ENCODE measurements at places on chromosomes 4 and X.

DNA sequence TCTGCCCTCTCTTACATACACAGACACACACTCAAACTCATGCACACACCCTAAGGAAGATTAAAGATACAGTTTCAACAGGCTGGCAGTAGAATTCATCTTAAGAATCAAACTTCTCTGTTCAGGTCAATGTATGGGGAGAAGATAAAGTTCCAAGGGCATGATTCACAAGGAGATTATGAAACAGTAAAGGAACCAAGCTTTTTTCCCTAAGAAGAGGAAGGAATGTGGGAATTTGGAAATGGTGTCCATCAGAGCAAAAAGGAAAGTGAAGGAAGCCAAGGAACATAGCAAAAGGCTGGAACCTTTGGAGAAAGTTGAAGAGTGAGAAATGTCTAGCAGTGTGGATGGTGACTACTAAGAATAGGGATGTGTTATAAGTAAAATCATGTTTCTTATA, 191.0 kb upstream of the NPY2R start:
- no peak for DNase-seq

GRCh38 chr4:108926061-108926460, 163.2 kb upstream of the ETNPPL start:
- no peak for DNase-seq

DNA sequence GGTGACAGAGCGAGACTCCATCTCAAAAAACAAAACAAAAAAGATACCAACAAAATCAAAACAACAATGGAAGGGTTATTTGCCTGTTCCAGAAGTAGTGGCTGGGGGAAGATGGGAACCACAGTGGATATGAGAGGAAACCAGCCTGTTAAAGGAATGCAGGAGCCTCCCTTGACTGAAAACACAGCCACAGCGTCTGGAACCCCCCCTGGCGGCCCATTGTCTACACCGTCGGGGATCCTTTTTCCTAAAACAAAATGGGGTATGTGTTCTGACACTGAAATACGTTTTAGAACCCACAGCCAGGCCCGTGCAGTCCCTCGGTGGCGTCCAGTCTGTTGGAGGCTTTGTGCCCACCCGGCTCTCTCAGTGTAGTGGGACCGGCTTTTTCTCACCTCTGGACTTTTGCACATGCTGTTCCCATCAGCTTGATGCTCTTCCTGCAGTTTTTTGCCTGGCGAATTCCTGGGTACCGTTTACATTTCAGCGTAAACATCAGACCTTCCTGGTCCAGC, 19.6 kb downstream of the PIGG start:
- no peak for DNase-seq

DNA sequence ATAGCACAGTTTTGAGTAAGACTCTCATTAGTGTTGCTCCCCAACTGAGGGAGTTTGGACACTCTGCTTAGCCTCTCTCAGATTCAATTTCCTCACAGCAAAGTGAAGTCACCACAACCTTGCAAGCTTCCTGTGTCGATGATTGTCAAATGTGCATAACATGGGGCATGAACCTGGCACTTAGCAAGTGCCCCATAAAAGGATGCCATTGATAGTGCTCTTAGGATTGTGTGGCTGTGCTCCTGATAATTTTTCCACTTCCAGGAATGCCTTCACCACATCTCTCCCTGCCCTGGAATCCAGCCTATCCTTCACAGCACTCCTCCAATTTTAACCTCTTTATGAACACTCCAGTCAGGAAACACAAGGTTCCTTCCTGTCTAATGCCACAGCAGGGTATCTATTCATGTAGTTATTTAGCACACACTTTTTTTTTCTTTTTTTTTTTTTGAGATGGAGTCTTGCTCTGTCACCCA, 309.4 kb downstream of the PPP3CA start:
- DNase-seq, result no peak

DNA sequence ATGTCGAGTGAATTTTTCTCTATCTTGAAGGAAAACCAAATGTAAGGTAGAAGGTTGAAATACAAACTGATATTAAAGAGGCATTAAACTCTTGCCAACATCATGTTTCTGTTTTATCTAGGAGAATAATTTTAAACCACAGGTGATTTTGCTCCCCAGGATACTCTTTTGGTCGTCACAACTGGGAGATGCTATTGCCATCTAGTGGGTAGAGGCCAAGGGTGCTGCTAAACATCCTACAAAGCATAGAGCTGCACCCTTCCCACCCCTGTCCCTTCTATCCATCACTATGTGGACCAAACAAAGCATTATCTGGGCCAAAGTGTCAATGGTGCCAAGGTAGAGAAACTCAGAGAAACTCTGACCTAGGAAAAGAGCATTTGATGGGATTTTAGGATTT, 154.6 kb upstream of the MAGEB2 start:
- no peak for DNase-seq

DNA sequence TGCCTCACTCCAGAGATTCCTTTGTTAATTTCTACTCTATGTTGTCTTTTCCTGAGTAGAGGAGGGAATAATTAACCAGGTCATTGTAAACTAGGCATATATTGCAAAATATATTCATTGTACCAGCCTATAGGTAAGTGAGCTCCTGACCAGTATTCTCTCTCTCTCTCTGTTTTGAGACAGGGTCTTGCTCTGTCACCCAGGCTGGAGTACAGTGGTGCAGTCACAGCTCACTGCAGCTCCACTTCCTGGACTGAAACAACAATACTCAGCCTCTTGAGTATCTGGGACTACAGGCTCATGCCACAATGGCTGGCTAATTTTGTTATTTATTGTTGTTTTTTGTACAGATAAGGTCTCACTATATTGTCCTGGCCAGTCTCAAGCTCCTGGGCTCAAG, 198.3 kb downstream of the ARAP2 start:
- no peak for DNase-seq

DNA sequence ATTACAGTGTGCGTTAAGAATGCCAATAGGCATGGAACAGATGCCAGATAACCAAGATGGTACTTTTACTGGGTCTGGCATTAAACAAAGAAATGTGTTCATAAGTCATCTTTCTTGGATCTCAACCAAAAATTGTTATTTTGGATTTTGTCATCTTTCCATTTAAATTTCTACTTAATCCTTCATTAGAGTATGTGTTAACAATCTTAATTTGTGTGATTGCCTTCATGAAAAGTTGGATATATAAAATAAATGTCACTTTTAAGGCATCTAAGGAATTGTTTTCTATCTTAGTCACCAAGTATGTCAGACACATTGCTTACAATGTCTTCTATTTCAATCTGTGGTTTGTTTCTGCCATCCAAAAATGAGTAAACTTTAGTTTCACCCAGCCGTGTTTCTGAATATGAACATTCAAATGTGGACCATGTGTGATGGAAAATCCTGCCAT, 87.5 kb downstream of the PALLD start:
- DNase-seq, result no peak
